ENCODE measurements at places on chromosomes 13 and 19. TPM values are rescaled to one million over a fixed set of nuclear protein-coding genes. Genes with fewer than 3 reads are reported as not detected.

- no peak for DNase-seq
Observed at GRCh38 chr13:103839460-103839859, 773.2 kb upstream of the SLC10A2 start.

DNA sequence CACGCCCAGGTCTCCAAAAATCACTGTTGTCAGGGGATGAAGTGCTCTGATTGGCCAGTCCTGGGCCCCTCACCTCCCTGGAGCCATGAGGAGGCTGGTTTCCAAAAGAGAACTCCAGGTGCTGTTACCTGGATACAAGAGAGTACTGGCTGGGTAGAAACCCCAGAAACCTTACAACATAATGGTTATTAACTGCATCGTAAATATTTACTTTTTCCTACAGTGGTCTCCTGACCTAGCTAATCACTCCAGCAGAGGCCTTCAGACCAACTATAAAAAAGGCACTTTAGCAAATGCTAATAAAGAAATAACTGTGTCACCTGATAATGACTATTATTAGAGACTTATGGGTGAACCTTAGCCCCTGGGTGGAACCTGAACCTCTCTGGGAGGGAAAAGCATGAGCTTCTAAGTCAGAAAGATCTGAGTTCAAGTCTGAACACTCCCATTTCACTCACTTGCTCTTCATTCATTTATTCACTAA lies 1.5 kb upstream of the IGSF23 start:
- no peak for DNase-seq

DNA sequence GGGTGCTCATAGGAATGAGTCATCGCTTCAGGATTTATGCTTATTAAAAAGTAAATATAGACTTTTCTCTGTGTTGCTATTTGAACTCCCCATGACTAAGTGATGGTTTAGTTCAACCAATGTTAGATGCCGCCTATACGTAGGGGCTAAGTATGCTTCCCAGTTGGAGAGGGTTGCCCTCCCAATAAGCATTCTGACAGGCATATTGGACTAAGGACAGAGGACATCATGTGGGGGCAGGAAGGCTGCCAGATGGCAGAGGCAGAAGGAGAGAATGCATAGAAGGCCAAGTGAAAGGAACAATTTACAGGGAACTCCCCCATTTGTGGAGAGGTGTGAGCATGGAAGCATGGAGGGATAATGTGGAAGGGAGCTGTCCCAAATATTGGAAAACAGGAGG lies 318.4 kb upstream of the OBI1 start:
- no peak for DNase-seq

DNA sequence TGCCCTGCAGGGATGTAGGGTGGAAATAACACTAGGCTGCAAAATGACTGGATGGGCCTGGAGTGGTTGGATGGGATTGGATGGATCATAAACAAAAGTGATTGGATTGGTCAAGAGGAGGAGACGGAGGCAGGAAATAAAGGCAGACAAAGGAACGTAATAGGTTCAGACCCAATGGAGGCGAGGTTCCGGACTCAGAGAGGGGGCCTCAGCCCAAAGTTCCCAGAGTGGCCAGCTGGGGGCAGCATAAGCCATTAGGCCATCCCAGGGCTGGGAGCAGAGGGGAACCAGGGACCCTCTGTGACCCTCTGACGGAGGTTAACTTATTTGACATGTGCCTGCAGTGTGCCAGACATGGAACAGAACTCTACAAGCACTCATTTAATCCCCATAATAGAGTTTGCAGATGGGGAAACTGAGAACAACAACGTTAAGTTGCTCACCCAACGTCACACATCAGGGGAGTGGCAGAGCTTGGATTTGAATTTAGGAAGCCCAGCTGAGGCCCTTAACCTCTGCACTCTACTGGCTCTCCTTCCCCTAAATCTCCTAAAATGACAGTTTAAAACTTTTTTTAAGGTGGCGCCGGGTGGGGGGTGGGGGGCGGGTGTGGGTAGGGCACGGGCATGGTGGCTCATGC lies 15.3 kb upstream of the MAP1S start:
- DNase-seq = peak; percentile 81

Gene CADM4
- 1.2 TPM for total RNA-seq

All from osteoblast (primary cell).